Activated naive CD4-positive, alpha-beta T cell treated with Interleukin-2 at 50 U/mL for 16 hours (primary cell): ENCODE measurements at places on chromosomes 11 and 22.

- no peak for DNase-seq
Measured at GRCh38 chr11:128467041-128467440, 120.3 kb downstream of the ETS1 start.

GRCh38 chr11:996681-997080 is 39.8 kb downstream of the MUC6 start:
- DNase-seq: no peak

- no peak for DNase-seq
Measured at GRCh38 chr22:43796567-43796966, 15.5 kb downstream of the EFCAB6 start.

GRCh38 chr11:17415523-17416104 is 27.2 kb upstream of the KCNJ11 start:
- no peak for DNase-seq

- no peak for DNase-seq
Measured at GRCh38 chr11:65545853-65546216, 12.3 kb downstream of the LTBP3 start.

DNA sequence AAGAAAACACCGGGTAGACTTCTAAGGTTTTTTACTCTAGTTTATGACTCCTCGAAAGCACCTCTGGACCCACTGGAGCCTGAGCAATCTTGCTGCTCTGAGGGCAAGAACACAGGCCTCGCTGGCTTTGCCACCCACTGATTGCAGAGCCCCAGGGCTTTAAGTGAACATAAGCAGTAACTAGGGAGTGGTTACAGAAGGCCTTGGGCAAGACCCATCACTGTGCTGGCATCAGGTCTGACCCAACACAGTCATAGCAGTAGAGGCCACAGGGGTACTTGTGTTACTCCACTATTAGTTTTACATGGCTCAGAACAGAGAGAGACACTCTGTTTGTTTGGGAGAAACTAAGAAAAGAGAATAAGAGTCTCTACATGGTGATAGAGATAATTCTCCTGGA is 684.5 kb downstream of the FAM181B start:
- no peak for DNase-seq

GRCh38 chr11:101844608-101845007 is 70.2 kb upstream of the CEP126 start:
- no peak for DNase-seq

DNA sequence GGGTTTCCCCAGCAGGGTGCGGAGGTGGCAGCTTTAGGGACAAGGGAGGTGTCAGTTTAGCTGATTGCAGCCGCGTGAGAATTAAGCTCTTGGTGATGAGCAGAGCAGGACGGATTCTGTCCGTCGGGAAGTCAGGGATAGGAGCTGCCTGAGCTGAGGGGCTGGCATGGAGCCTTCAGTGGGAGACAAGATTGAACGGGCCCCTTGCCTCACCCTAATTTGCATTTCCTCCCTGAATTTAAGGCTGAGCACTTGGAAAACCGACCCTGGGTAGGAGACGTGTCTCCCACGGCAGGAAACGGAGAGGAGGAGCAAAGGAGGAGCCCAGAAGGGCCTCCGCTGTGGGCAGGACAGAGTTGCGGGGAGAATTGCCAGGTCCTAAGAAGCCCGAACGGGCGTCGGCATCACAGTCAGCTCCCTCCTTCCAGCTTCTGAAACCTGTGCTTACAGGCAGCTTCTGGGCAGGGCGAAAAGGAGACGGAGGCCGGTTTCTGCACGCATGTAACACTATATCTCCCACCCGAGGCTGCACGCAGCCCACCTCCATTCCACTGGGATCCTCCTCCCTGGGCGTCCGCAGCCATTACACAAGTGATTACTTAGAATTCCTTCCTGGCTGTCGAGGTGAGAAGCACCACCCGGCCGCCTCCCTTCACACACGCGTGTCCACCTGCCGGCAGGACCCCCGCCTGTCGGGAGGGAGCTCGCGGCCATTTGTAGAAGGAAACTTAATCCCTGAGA is 345.8 kb downstream of the BRD1 start:
- DNase-seq: no peak

GRCh38 chr22:43526946-43527345 is 115.1 kb downstream of the MPPED1 start:
- DNase-seq: no peak
